GM13976 (cell line): ENCODE measurements at places on chromosomes 13 and 19.

- DNase-seq = no peak
Measured at GRCh38 chr13:41460930-41461329, 3.6 kb downstream of the RGCC start.

DNA sequence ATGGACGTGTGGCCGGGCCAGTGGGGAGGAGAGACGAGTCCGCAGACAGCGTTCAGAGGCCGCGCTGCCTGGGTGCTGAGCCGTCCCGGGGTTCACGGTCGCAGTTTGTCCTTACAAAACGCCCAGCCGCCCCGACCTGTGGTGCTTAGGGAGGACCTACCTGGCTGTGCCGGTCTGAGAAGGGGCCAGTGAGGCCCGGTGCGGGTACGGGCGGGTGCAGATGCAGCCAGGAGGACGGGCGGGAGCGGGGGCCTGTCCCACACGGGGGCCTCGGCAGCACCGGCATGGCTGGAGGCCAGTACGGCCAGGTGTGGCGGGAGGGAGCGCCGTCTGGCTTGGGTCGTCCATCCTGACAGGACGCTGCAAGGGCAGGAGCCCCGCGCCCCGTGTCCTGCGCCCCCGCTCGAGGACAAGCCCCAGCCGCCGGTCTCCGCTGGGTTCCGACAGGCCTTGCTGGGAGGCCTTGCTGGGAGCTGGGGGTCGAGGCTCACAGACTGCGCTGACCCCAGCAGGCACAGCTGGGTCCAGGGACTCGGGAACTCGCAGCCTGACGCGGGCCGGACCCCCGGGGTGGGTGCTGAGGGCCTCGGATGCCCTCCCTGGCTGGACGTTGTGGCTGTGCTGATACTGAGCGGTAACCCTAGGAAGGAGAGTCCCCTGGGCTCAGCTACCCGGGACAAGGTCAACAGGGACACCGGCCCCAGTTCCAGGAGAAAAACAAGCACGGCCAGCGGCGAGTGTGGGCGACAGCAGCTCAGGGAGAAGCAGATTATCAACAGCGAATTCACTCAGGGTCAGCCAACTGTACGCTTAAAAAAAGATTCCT is 5.3 kb upstream of the PROZ start:
- no peak for DNase-seq

DNA sequence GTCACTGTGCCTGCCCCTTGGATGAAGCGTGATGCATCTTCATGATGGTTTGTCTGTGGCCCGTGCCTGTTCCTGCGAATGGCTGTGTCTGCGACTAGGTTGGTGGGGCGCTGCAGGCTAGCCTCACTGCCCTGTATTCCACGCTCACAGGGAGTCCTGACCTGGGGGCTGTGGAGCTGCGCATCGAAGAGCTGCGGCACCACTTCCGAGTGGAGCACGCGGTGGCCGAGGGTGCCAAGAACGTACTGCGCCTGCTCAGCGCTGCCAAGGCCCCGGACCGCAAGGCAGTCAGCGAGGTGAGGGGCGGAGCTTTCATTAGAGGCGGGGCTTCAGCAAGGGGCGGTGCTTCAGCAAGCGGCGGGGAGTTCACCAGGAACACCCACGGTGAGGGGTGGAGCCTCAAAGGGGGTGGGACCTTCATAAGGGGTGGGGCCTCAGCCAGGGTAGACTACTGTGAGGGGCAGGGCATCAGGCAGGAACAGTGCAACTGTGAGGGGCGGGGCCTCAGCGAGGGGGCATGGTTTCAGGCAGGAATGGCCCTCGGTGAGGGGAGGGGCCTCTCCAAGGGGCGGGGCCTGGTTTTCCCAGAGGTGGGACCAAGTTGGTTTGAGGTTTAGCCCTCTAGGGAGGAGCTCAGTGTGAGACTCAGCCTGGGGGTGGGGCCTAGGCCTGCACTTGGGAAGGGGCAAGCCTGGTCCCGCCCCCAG is 17.2 kb downstream of the PKN1 start:
- peak; percentile 83 for DNase-seq

DNA sequence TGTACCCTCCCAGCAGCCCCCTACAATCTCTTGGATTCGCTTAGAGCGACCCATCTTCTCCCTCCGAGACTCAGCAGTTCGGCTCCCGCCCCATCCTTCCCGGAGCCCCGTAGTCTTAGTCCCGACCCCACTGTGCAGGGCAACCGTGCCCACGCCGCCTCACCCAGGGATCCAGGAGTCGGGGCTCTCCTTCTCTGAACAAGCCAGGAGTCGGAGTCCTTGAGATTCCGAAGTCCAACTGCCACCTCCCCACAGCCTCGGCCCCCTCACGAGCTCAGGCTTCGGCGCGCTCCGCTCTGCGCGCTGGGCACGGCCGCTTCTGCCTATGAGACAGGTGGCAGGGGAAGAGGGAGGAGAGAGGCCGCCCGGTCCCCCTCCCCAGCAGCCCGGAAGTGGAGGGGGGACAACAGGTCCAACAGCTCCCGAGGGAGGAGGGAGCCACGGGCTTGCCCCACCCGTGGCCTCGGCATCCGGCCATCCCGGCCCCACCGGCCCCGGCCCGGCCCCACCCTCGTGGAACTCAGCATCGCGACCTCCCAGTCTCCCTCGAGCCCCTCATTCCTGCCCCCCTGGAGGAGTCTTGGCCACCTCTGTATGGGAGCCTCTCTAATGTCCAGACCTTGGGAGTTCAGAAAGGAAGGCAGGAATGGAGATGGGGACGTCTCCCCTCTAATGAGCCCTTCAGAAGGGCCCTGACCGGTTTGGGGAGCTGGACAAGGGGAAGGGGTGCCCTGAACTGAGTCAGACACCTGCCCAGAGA is at the start of gene PHLDB3:
TSS of gene PHLDB3 (minus strand) at position 321 of the 760 bp plus-strand sequence. CDS start 628 bp downstream, outside the sequence.
- peak; percentile 51 for DNase-seq

GRCh38 chr19:33300894-33301143 is 1.5 kb downstream of the CEBPA start:
- no peak for DNase-seq

DNA sequence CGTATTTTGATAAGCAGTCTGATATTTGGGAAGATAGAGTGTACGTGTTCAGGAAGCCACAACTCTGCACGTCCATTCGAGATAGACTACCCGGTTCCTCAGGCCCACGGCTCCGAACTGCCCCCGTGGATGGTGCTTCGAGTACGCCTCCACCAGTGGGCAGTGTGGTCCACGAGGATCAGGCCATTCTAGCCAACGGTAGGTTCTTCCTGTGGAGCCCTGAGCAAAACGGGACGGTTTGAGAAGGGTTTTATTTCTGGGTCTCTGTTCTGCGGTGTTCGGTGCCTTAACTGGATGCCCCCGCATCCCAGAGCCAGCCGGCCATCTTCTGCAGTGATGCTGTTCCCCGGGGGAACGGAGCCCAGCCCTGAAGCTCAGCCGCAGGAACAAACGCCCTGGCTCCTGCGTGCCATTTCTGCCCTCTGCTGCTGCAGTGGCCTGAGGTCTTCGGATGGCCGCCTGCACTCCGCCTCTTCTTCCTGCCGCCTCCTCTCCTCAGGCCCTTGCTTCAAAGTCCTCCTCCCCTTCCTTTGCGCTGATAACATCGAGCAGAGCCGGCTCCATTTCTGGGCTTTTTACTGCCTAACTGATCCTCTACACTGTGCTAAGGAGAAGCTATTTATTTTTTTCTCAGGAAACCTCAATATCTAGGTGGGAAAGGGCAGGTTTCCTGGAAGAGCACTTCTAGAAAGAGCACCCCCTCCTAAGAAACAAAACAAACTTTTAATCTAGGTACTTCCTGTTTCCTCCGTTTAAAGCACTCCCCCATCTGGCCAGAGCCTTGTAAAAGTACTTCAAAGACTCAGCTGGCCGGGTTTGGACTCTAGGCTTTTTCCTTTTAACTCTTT is 36.2 kb upstream of the SLC46A3 start:
- DNase-seq = peak; percentile 31

GRCh38 chr19:15112385-15112784 is 5.2 kb downstream of the SYDE1 start:
- no peak for DNase-seq

DNA sequence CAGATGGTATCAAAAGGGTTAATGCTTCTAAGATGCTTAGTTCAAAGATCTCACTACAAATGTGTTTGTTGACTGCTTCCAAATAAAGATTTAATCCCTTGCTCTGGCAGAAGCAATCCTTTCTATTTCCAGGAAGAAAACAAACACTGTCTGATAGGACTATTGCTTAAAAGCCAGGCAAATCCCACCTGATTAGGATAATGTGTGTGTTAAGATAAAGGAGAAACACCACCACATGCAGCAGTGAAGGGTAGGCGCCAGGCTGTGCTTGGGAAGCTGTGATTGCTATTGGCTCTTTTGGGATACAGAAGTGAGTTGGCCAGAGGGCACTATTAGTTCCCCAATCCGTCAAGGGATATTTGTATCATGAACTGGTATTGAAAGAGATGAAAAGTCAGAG is 62.8 kb upstream of the LRCH1 start:
- no peak for DNase-seq

- DNase-seq = no peak
Measured at GRCh38 chr13:75151081-75151643, 330.8 kb downstream of the TBC1D4 start.

GRCh38 chr13:83620530-83621220 is 261.6 kb downstream of the SLITRK1 start:
- no peak for DNase-seq

- DNase-seq = no peak
Measured at GRCh38 chr19:39937787-39938186, 3.4 kb upstream of the FCGBP start.

GRCh38 chr19:6599866-6600454 is 9.0 kb upstream of the CD70 start:
- DNase-seq = no peak

DNA sequence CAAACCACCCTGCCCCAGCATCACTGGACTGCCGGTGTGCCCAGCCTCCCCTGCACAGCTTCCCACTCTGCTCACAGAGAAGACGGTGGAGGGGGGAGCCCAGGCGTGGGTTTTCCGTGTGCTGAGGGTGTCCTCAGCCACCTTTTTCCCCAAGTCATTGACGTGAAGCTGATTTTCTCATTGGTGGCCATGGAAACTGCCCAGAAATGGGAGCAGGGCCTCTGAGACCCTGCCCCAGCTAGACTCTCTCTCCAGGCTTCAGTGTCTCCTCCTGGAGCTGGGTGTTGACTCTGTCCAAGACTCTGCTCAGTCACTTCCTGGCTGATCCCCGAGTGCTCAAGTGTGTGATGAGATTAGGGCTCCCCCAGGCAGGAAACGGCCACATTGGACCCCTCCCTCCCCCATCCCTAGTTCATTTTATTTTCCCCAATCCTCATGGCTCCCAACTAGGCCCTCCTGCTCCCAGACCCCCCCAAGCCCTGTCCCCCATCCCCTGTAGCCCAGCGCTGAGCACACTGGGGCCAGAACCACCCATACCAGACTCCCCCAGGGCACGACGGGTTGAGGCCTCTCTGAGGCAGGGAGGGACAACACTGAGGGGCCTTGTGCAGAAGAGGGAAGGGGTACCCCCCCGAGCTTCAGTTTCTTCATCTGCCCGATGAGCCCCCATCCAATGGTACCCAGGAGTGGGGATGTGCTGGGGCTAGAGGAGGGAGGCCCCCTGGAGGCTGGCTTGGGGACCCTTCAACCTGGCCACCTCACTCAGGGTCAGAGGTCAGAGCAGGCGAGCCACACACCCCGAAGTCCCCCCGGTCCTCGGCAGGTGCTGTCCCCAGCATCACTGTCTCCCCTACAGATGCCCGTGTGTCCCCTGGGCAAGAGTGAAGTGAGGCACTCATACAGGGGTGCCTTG is 1.2 kb upstream of the F2RL3 start:
- no peak for DNase-seq

DNA sequence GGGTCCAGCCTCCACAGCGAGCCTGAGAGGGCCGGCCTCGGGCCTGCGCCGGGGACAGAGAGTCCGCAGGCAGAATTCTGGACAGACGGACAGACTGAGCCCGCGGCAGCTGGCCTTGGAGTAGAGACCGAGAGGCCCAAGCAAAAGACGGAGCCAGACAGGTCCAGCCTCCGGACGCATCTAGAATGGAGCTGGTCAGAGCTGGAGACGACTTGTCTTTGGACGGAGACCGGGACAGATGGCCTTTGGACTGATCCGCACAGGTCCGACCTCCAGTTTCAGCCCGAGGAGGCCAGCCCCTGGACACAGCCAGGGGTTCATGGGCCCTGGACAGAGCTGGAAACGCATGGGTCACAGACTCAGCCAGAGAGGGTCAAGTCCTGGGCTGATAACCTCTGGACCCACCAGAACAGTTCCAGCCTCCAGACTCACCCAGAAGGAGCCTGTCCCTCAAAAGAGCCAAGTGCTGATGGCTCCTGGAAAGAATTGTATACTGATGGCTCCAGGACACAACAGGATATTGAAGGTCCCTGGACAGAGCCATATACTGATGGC is 490 bp downstream of the ITPKC start:
- no peak for DNase-seq

- no peak for DNase-seq
Measured at GRCh38 chr13:112833551-112834257, 135.3 kb upstream of the MCF2L start.

GRCh38 chr19:41998246-41999020 is 4.4 kb upstream of the ATP1A3 start:
- DNase-seq = peak; percentile 84

- DNase-seq = no peak
Measured at GRCh38 chr19:911197-912033, 1.6 kb downstream of the R3HDM4 start.

- DNase-seq = no peak
Measured at GRCh38 chr19:31511696-31512095, 162.5 kb upstream of the TSHZ3 start.

DNA sequence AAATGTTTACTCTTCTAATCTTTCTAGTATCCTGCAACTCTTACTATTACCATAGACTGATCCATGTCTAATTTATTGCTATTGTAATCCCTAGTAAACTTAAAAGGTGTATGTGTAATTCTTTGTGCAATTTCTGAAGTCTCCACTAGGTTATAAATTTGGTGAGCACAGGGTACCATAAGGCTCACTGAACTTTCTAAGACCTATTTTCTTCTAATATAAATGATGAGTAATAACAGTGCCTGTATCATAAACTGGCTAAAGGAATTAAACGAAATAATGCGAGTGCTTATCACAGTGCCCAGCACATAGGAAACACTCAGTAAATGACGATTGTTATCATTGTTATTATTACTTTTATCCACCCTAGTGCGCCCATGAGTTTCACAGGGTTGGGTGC is 119.1 kb downstream of the KLF12 start:
- no peak for DNase-seq
